ENCODE measurements at places on chromosomes 3 and 15. TPM values are rescaled to one million over a fixed set of nuclear protein-coding genes. Genes with fewer than 3 reads are reported as not detected.

DNA sequence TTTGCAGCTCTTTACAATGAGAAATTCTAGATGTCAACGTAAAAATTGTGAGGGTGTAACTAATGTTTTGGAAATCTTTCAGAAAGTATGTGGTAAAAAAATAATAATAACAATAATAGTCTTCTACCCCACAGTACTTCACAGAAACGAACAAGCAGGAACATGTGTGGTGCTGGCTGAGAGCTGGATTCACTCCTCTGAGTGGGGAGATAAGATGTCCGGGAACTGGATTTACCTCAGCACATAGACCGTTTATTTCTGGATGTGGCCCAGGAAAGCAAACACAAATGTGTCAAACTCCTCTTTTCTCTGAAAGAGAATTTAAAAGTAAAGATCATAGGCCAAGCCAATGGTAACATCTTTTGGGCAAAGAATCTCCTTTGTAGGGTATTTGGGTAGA is 103.4 kb downstream of the SLC49A4 start:
- no peak for DNase-seq

DNA sequence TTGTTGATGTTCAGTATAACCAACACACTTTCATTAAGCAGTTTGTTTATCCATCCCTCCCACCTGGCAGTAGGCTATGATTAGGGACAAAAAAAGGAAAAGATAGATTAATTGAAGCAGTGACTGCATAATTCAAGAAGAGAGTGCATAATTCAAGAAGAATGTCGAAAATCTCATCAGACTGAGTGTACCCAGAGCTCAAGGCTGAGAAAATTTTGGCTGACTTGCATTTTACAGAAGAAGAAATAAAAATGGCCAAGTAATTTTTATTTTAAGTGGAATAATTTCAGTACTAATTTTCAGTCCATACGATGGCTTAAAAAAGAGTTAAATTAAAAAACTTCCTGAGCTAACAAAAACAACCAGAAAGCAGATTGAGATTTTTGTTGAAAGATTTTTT is 145.4 kb upstream of the LRRFIP2 start:
- DNase-seq = peak; percentile 27

DNA sequence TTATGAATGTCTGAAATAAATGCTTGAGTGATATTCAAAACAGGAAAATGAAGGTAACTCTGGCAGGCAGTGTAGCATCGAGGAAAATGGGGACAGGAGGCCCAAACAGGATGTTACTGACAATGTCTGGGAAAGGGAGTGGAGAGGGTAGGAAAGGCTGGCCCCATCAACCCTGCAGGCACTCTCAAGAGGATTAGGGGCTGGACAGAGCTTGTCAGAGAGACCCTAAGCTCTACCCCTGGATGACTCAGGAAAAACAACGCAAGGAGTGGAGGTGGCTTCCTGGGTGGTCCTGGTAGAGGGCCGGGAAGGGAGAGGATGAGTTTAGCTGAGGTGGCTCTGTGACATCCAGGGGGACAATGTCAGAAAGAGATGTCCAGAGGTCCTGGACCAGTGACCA is 106.0 kb downstream of the RYK start:
- no peak for DNase-seq

DNA sequence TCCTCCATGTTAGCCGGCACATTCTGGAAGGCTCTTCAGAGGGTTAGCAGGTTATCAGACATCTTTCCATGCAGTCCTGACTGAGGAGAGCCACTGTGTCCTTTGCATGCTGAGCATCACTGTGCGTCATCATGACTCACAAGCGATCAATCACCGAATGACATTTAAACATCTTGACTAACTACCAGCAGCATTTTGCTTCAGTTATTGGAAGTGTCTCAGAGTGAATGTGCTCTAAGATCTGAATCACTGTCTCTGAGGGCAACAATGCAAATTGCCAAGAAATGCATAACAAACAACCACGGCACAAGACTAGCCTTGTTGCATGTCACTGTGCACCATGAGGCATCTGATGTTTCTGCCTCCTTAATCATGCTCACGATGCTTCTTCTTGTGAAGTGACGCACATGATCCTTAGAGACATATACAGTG is 18.3 kb upstream of the ATP8B4 start:
- peak; percentile 99 for DNase-seq

DNA sequence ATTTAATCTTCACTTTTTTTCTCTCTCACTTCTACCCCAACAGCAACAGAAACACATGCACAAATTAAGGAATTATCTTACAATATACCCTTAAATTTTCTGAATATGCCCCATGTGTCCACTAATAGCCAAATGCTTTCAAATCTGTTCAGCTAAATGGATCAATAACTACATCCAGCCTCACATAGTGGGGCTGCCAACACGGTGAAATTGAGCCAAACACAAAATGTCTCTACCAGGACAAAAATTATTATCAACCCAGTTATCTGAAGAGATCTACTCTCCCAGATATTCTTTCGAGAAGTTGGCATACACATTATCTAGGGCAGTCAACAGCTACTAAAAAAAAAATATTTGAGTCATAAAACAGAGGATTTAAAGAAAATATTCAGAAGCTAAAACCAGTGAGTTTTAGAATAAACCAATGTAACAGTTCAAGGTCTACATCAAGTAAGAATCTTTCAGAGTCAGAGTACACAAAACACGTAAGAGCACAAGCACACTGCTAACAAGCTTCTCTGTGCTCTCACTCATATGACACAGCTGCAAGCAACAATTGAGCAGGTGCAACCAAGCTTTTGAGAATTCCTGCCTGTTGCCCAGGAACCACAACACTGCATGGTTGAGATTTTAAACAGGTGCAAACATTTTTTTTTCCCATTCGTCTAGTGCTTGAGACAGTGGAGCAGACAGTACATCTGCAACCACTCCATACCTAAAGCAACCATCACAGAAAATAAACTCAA is 247.7 kb downstream of the ZBTB20 start:
- peak; percentile 22 for DNase-seq

DNA sequence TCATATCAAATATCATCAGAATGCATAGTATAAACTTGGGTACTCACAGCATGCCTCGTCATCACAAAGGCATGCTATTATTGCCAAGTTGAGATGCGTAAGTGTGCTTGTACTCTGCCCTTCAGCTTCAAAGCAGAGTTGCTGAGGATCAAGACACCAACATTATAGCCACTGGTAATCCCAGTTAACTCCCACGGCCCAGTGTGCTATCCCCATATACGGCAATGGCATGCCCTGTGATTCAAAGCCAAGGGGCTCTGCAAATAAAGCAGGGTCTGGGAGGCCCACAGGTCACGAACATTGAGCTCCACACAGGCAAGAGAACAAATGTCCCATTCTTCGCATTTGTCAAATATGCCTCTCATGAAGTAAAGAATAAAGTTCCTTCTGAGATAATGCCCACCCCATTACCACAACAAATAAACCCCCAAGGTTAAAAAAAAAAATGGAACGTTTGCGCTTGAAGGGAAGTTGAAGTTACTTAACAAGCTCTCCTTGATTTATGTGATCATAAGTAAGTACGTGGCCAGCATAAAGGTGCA is 298.1 kb upstream of the NECTIN3 start:
- peak; percentile 86 for DNase-seq

Gene IL5RA
- not detected for total RNA-seq

DNA sequence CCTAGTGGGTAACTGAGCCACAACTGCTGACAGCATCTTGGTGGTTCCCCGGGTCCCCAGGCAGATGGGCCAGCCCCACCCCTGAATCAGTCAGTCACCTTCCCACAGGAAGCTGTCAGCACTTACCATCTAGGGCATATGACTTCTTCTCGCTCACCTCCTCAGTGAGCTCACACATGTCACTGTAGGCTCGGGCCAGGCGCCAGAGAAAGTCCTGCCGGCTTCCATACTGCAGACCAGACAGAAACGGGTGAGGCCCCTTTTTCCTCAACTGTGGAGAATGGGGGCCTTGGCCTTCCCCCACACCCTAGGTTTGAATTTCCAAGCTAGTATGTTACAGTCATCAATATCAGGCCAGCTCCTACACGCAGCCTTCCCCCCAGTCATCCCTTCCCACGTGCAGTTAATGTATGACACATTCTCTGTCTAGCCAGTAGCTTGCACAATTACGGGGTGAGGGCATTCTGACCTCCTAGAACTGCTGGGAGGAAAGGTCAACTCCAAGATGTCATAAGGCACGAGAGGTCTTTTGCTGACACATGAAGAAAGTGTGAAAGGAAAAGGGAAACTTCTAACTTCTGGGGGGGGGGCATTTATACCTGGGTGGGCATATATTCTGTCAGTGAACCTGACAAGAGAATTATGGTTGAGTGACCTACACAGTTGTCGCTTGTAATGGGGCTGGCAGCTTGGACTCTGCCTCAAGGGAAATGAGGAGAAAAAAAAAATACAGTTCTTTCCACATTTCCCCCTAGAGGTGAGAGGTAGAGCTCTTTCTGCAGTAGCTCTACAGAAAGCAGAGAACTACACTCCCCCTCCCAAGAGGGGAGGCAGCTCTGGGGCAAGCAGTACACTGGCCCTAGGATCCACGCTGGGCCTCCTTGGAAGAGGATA is 10.9 kb downstream of the RMDN3 start:
- DNase-seq = peak; percentile 53

GRCh38 chr3:138186221-138186620 is 880 bp upstream of the ARMC8 start:
- no peak for DNase-seq

Gene ITIH1
- total RNA-seq = not detected

DNA sequence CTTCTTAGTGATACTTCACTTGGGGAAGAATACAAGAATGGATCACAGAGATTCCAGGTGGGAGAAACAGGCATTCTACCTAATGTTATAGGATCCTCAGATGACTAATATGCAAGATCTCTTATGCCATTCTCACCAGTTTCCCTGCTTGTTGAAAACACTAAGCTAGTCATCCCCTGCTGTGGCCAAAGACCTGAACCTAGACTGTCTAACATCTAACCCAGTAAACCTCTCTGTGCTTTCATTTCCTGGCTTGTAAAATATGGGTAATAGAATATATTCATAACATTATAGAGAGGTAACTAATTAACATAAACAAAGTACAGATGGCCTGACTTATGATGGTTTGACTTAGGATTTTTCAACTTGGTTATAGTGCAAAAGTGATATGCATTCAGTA is 776.3 kb downstream of the TUSC7 start:
- no peak for DNase-seq

GRCh38 chr3:190183121-190183520 is 62.4 kb upstream of the P3H2 start:
- peak; percentile 98 for DNase-seq

GRCh38 chr15:77748078-77749064 is 115.7 kb upstream of the LINGO1 start:
- DNase-seq = no peak

DNA sequence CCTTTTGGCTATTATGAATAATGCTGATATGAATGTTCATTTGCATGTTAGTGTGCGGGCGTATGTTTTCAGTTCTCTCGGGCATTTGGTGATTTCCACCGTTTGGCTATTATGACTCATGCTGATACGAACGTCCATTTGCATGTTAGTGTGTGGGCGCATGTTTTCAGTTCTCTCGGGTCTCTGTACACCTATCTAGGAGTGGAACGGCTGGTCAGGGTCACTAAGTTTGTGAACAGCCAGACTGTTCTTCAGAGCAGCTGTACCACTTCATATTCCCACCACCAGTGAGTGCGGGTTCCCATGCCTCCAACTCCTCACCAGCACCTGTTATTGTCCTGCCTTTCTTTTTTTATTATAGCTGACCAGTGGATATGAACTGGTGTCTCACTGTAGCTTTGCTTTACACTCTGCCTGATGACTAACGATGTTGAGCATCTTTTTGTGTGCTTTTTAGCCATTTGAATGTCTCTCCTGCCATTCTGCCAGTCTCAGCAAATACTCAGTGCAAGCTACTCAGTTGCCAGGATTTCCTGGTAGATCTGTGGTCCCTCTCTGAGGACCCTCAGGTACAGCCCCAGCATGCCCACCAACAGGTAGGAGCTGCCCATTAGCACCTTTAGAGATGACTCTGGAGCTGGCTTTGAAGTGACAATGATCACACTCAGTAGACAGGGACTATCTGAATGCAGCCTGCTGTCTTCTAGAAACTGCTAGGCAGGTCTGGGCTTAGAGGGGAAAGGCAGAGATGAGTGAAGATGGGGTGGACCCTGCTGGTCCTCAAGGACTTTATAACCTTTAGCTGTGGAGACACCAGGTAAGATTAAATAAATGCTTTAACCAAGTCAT is 141.1 kb downstream of the XXYLT1 start:
- peak; percentile 77 for DNase-seq

Gene PDE12
- 15.3 TPM for total RNA-seq

DNA sequence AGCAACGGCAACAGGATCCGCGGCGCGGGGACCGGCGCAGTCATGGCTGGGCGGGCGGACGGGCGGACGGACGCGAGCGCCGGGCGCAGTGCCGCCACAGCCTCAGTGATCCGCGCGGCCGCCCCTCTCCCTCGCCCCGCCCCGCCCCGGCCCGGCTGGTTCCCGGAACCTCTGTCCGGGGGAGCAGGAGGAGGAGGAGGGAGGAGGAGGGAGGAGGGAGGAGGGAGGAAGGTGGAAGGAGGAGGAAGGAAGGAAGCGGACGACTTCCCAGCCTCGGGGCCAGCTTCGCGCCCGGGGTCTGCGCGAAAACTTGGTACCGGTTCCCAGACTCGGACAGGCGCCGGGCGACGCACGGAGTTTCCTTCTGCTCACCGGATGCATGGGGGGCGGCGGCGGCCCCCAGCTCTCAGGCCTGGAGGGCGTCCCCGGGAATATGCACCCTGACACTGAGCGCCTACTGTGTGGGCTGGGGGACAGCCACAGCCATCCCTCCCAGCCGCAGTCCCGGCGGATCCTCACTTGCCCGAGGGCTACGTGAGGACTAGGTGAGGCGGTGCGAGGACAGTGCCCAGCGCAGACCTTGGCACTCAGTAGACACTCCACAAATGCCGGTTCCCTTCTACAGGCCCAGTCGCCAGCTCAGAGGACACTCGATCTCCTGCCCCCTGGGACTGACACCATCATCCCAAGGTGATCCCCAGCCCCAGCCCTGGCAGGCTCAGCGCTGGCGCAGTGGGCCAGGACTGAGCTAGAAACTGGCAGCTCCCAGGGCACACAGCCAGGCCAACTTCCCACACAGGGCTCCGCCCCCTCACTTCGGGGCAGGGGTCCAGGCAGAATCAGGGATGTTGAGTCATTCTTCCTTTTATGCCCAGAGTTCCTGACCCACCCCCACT is at the start of gene SHISA5:
Gene SHISA5, minus strand, starts transcription at position 124 of the 896 bp plus-strand sequence. Its CDS starts 80 bp downstream, at position 44.
- peak; percentile 64 for DNase-seq
